IMR-90 (cell line): ENCODE measurements at places on chromosomes 11 and 22. TPM values are rescaled to one million over a fixed set of nuclear protein-coding genes. Genes with fewer than 3 reads are reported as not detected.
A peak's percentile ranks its signal among the peaks of the same experiment; 100 is the strongest.

PRODH gene
- not detected in 2 replicates for total RNA-seq

GRCh38 chr22:46054091-46055073 lies 77.4 kb upstream of the WNT7B start:
- no peaks in the 10 kb centered on the region for H3K27me3 ChIP-seq
- peak overlapping the region; percentile 53 for H3K27ac ChIP-seq
- DNase-seq = peak; percentile 45

DNA sequence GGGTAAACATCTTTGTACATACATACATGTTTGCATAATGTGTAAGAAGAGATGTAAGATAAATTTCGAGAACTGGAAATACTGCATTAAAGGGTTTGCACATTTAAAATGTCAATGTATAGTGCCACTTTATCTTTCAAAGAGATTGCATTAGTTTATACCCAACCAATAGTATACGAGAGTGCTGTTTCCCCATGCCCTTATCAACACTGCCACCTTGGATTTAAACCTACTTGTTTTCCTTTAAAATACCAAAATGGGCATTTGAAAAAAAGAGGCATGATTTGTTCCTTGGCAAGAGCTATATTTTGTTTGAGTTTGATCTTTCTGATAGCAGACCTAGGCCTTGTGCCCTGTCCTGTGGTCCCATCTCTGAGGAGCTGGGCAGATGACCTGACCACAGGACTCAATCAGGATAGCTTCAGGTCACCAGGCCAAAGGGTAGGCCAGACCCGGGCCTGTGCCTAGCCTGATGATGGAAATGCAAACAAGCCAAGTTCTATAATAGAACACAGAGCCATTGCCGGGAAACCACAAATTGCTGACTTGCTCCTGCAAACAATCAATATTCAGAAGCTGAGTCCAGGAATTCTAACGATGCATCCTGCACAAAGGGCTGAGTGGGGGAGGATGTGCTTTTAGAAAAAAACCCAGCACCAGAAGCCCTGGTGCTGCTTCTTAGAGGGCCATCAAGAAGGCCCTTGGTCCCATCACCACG lies 16.9 kb upstream of the ALG8 start:
- no peaks in the 10 kb centered on the region for H3K27me3 ChIP-seq
- peaks cover 3% of the 10 kb centered on the region; the same call in 1 of the 2 replicates for H3K4me1 ChIP-seq
- H3K4me3 ChIP-seq = no peak overlapping the region
- H3K27ac ChIP-seq = no peak overlapping the region

DNA sequence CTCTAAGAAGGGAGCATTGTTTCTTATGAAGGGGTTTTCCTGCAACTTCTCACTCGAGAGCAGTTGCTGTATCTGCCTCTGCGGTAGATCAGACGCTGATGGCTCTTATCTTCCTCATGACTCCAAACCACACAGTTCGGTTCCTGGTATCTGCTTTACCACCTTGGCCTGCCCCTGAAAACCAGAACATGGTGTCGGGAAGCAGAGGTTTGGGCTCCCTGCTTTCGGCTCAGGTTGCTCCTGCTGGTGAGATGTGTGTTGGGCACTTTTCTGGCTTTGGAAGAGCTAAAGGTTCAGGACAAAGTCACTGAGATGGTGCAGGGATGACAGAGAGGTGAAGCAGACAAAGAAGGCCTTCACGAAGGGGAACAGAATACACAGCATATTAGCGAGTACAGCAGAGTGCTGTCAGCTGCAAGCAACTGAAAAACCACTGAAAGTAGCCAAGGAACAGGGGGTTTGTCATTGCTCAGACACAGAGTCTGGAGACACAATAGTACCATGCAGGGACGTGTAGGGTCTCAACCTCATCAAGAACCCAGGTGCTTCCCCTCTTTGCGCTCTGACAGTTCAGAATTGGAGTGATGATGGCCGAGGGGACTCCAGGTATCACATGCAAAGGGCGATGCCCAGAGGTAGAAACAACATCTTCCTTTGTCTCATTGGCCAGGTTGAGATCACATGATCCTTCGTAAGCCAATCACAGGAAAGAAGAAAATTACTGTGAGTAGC lies 11.9 kb upstream of the CSF2RB start:
- no peak for DNase-seq
- no peaks in the 10 kb centered on the region for H3K4me1 ChIP-seq
- H3K27me3 ChIP-seq = peaks cover 25% of the 10 kb centered on the region
- no peak overlapping the region for H3K27ac ChIP-seq
- H3K4me3 ChIP-seq = no peak overlapping the region
- no peaks in the 10 kb centered on the region for H3K36me3 ChIP-seq

ADM2 gene
- total RNA-seq = 0.18 and 0.28 TPM in 2 replicates

DNA sequence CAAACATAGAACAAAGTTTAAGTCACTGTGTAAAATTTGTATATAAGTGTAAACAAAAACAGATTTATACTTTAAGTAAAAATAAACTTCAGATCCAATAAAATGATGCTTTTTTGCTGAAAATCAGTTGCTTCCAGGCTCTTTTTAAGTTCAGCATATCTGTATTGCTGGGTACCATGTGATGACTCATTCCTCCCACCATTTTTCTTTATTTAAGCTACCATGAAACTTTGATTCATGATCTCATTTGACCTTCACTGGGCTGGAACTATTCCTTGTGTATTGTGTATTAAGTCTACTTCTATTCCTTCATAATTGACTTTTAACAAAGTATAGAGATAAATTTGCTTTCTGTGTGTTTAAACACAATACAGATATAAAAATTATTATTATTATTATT lies 46.3 kb upstream of the RRM1 start:
- no peak overlapping the region for H3K27ac ChIP-seq
- H3K4me3 ChIP-seq = no peak overlapping the region
- H3K36me3 ChIP-seq = no peaks in the 10 kb centered on the region
- H3K4me1 ChIP-seq = peaks cover 2% of the 10 kb centered on the region
- no peaks in the 10 kb centered on the region for H3K27me3 ChIP-seq

- no peak for DNase-seq
- peaks cover 23% of the 10 kb centered on the region for H3K36me3 ChIP-seq
- peaks cover 16% of the 10 kb centered on the region for H3K4me1 ChIP-seq
- H3K27ac ChIP-seq = peak overlapping the region; percentile 38; the same call in 1 of the 2 replicates
These were observed 52.2 kb downstream of the IRAG1 start for GRCh38 chr11:10641177-10641911.

SLC22A12 gene
- not detected in 2 replicates for total RNA-seq

SULT4A1 gene
- total RNA-seq = 1.1 TPM in 2 replicates

DNA sequence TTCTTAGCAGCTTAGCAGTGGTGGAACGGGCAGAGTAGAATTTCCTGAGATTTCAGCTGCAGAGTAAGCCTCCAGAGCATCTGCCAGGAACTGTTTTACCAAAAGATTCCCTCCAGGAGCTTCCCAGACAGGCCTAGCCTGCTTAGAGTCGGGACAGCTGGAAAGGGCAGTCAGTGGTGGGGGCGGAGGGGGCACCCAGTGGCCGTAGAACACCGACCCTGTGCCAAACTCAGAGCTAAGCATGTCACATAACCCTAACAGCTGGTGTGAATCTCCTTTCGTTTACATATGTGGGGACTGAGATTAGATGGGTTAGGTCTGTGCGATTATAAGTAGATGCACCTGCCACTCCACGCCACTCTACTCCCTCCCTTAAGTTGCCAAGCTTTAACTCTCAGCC lies 80.0 kb upstream of the CRTAM start:
- no peak overlapping the region for H3K27ac ChIP-seq
- H3K36me3 ChIP-seq = no peaks in the 10 kb centered on the region
- no peaks in the 10 kb centered on the region for H3K27me3 ChIP-seq

LRFN4 gene
- 6.1 and 7.8 TPM in 2 replicates for total RNA-seq

ATM gene
- total RNA-seq = 30.6 and 54.4 TPM in 2 replicates

LRRC55 gene
- not detected in 2 replicates for total RNA-seq

MYO18B gene
- under 0.01 TPM in 1 of 2 replicates, not detected in the other for total RNA-seq

LRP4 gene
- 3.9 and 4.1 TPM in 2 replicates for total RNA-seq

- H3K27ac ChIP-seq = no peak overlapping the region
- H3K4me3 ChIP-seq = no peak overlapping the region
- no peak for DNase-seq
- H3K36me3 ChIP-seq = peaks cover 3% of the 10 kb centered on the region; the same call in 1 of the 2 replicates
These were observed 48.4 kb upstream of the CYP2D6 start for GRCh38 chr22:42178910-42179519.

RCOR2 gene
- 0.56 and 0.90 TPM in 2 replicates for total RNA-seq

DNA sequence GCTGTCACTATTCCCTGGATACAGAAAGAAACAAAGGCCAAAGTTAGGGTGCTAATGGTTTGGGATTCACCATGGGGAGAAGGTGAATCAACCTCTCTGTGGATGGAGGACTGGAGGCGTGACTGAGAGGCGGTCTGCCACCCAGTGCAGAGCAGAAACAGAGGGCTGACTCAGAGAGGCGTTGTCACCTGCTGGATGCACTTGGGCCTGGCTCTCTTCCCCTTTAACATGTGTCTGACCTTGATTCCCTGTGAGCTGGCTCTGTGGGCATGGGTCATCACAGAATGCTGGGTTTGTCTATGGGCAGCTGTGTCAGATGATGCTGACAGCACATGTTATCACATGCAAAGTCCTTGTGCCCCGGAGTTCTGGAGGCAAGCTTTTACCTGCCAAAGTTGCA lies 75.9 kb downstream of the LDLRAD3 start:
- no peaks in the 10 kb centered on the region for H3K27me3 ChIP-seq
- no peak overlapping the region for H3K27ac ChIP-seq
- DNase-seq = no peak
- no peak overlapping the region for H3K4me3 ChIP-seq

- no peaks in the 10 kb centered on the region for H3K27me3 ChIP-seq
- H3K4me3 ChIP-seq = no peak overlapping the region
- DNase-seq = no peak
These were observed 292.8 kb upstream of the SYN3 start for GRCh38 chr22:33350961-33351360.

DNA sequence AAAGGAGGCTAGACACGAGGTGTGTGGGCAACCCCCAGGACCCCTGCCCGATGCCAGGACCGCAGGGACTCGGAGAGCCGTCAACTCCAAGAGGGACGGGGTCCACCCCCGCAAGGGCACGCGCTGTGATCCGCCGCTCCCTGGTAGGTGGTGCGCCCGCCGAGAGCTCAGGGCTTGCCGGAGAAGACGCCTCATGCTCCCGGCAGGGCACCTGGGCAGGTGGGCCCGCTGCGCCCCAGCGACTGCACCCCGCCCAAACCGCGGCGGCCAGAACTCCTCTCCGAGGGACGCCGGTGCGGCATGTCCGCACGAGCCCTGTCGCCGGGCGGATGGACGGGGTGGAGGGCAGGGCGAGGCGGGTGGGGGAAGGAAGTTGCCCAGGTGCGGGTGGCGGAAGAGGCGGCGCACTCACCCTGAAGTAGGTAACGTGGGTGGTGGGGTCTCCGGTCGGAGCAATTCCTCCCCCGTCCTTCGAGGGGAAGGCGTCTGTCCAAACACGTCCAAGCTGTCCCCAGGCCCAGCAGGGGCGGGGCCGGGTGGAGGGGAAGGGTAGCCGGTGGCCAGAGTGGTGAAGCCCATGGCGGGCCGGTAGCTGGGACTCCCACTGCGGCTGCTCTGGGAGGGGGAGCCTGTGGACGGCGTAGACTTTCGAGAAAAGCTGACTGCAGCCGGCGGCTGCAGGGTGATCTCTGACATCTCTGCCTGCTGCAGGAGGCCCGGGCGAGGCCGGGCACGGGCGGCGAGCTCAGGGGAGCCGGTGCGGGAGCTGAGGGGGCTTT lies 37.2 kb downstream of the IGSF9B start:
- no peaks in the 10 kb centered on the region for H3K36me3 ChIP-seq
- no peak for DNase-seq
- peaks cover 11% of the 10 kb centered on the region for H3K27me3 ChIP-seq
- H3K4me3 ChIP-seq = no peak overlapping the region
- H3K4me1 ChIP-seq = no peaks in the 10 kb centered on the region
- H3K27ac ChIP-seq = no peak overlapping the region

GRAMD4 gene
- 2.7 and 2.8 TPM in 2 replicates for total RNA-seq

DNA sequence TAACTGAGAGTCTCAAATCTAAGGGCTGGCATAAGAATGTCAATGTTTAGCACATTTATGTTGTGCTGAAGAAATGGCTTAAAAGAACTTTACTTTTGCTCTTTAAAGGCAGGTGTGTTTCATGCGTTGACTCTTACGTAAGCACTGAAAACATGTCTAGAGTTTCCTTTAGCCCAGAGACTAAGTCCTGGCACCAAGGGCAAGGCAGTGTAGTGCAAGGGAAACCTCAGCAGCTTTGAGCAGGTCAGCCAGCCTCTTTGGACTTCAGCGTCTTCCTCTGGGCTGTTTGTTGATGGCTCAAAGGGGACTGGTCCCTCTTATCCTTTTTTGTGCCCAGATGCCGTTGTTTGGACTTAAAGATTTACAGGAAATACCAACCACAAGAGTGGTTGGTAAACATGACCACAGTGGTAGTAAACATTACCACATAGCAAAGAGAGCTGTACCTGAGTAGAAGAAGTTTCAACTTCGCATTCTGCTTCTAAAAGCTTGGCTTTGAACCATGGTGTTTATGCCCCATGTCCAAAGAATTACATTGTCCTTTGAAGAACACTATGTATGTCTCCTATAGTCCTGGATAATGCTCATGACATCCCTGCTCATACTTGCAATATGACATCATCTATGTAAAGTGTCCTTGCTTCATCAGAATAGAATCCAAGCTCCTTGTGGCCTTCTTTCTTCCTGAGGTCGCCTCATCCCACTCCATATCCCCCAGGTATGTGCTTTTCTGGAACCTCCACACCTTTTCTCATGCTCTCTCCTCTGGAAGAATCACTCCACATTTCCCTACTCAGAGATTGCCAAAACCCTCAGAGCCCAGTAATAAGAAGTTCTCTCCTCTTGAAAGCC lies 23.5 kb downstream of the TENM4 start:
- H3K4me1 ChIP-seq = peaks cover 24% of the 10 kb centered on the region
- no peak overlapping the region for H3K27ac ChIP-seq
- peak; percentile 28 for DNase-seq
- no peaks in the 10 kb centered on the region for H3K36me3 ChIP-seq
- no peak overlapping the region for H3K4me3 ChIP-seq

GRCh38 chr11:9851366-9851765 lies 187.5 kb downstream of the SWAP70 start:
- no peaks in the 10 kb centered on the region for H3K27me3 ChIP-seq
- H3K4me3 ChIP-seq = no peak overlapping the region
- no peak overlapping the region for H3K27ac ChIP-seq
- H3K36me3 ChIP-seq = peaks cover 7% of the 10 kb centered on the region

GRCh38 chr11:121417055-121417551 lies 35.0 kb upstream of the SORL1 start:
- no peaks in the 10 kb centered on the region for H3K36me3 ChIP-seq
- H3K4me1 ChIP-seq = no peaks in the 10 kb centered on the region; the same call in 1 of the 2 replicates
- DNase-seq = peak; percentile 48
- no peak overlapping the region for H3K4me3 ChIP-seq
- no peak overlapping the region for H3K27ac ChIP-seq

- no peaks in the 10 kb centered on the region for H3K36me3 ChIP-seq
- no peak for DNase-seq
- no peak overlapping the region for H3K27ac ChIP-seq
- no peaks in the 10 kb centered on the region for H3K27me3 ChIP-seq
These were observed 726.6 kb upstream of the ARHGAP42 start for GRCh38 chr11:99960536-99960935.

ACTN3 gene
- total RNA-seq = under 0.01 TPM in 2 replicates

GRCh38 chr11:35619855-35620640 lies 1.8 kb downstream of the FJX1 start:
- H3K4me3 ChIP-seq = peak overlapping the region; percentile 67
- no peaks in the 10 kb centered on the region for H3K36me3 ChIP-seq
- H3K27me3 ChIP-seq = no peaks in the 10 kb centered on the region
- peak overlapping the region; percentile 76 for H3K27ac ChIP-seq
- H3K4me1 ChIP-seq = peaks cover 15% of the 10 kb centered on the region
- DNase-seq = peak; percentile 45
